ENCODE measurements at places on chromosomes 11 and 22. TPM values are rescaled to one million over a fixed set of nuclear protein-coding genes. Genes with fewer than 3 reads are reported as not detected.

DNA sequence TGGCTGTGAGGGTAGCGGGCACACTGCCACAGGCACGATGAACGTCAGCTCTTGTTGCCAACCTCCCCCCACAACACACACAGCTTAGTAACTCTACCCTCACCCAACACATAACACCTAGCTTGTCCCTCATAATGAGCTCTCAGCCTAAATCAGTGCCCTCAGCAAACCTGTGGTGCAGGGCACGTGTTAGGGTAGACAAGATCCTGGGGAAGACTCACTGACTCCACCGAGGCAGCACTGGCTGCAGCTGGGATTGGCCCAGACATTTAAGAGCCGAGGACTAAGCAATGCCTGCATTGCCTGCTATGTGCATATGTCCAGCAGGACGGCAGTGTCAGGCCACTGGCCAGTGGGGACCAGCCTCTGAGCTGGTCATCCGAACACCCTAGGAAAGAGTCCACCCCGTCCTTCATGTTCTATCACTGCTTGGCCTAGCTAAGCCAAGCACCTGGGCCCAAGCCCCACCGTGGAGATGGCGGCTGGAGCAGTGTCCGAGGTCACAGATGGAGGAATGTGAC, 32.9 kb upstream of the TRIM29 start:
- H3K27ac ChIP-seq, result no peak overlapping the region
- H3K36me3 ChIP-seq, result no peaks in the 10 kb centered on the region
- H3K27me3 ChIP-seq, result peaks cover 16% of the 10 kb centered on the region
- H3K4me1 ChIP-seq, result no peaks in the 10 kb centered on the region

DNA sequence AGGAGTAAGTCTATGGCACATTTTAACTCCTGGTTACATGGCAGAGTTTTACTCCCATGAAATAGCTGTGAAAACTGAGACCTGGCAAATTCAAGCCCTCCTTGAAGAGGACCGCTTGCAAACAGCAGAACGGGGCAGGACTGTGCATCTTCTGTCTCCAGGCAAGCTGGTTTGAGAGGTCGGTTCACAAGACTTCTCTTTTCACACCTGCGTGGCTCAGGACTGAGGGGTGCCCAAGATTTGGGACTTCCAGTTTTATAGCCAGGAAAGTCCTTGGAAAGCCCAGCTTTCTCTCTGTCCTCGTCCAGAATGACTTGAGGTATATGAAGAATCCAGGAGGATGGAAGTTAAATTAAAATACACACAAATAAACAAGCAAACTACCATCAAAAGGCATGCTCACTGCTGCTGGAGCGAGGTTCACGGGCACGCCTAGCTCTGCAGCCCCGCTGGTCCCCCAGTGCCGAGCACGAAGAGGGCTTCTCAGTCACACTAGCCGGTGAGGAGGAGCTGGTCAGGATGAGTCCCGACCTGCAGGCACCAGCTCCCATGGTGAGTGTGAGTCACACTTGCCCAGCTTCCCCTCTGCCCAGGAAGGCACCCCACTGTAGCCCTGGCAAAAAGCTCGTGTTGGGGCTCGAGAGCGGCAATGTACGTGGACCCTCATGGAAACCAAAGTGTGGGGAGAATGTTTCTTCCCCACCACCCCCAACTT, 1382.4 kb downstream of the BRD1 start:
- no peaks in the 10 kb centered on the region for H3K36me3 ChIP-seq
- H3K4me3 ChIP-seq, result no peak overlapping the region
- no peak for DNase-seq
- no peak overlapping the region for H3K27ac ChIP-seq
- H3K27me3 ChIP-seq, result no peaks in the 10 kb centered on the region

GRCh38 chr11:62122076-62122475, 1.7 kb upstream of the INCENP start:
- DNase-seq, result no peak
- H3K27me3 ChIP-seq, result no peaks in the 10 kb centered on the region
- peaks cover 12% of the 10 kb centered on the region for H3K4me1 ChIP-seq
- no peak overlapping the region for H3K27ac ChIP-seq
- H3K36me3 ChIP-seq, result no peaks in the 10 kb centered on the region

Gene C11orf16
- not detected for total RNA-seq

Gene YAP1
- 198 TPM for total RNA-seq

Gene GAL3ST3
- total RNA-seq, result not detected

Gene SLC7A4
- total RNA-seq, result not detected

Measured in tibial nerve (tissue), 4 donors.